ENCODE measurements at places on chromosomes 2 and 18.

DNA sequence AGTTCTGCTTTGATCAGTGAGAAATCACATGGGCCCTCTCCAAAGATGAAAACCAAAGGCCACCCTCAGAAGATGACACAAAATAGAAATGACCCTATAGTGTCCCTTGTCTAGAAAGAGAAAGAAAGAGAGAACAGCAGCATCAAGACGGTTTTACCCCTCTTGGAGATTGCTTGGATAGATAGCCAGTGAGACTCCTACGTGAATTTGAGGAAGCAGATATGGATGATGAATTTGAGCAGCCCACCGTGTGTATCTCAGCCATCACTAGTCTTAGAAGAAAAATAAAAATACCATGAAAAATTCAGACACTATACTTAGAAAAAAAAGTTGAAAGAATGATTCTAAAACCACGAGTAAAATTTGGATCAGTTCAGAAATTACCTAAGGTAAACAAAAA, 329.1 kb upstream of the CNTNAP5 start:
- no peak for DNase-seq

DNA sequence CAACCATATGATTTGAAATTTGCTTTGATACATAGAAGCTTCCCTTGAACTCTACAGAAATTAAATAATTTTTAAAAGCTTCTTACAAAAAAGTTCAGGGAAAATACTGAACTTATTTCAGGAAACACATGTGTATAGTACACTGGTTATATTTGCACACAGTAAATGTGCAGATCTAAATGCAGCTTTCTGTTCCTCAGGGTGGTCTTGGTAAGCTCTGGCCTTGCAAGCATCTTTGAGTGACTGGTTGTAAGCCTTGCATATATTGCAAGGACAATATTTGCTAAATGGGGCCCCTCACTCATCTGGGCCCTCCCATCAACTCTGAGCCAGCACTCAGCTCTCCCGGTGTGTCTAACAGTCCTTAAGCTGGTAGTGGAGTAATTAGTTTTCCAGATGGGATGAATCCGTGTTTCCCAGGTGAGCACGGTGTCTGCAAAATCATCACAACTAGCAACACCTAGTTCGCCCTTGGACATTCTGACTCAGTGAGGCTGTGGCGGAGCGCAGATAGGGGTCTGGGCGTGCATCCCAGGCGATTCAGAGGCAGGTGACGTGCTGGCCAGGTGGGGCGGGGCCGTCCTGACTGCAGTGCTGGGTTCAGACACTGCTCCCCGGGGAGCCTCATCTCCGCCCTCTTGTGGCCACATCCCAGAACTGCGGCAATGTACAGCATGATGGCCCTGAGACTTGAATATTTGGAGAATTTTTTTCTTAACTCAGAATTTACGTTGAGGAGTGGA, 149.6 kb downstream of the MBP start:
- DNase-seq: peak; percentile 100

GRCh38 chr2:214079032-214079431, 331.8 kb upstream of the VWC2L start:
- no peak for DNase-seq

- DNase-seq: no peak
Observed at GRCh38 chr18:68925268-68925667, 127.4 kb downstream of the CCDC102B start.

DNA sequence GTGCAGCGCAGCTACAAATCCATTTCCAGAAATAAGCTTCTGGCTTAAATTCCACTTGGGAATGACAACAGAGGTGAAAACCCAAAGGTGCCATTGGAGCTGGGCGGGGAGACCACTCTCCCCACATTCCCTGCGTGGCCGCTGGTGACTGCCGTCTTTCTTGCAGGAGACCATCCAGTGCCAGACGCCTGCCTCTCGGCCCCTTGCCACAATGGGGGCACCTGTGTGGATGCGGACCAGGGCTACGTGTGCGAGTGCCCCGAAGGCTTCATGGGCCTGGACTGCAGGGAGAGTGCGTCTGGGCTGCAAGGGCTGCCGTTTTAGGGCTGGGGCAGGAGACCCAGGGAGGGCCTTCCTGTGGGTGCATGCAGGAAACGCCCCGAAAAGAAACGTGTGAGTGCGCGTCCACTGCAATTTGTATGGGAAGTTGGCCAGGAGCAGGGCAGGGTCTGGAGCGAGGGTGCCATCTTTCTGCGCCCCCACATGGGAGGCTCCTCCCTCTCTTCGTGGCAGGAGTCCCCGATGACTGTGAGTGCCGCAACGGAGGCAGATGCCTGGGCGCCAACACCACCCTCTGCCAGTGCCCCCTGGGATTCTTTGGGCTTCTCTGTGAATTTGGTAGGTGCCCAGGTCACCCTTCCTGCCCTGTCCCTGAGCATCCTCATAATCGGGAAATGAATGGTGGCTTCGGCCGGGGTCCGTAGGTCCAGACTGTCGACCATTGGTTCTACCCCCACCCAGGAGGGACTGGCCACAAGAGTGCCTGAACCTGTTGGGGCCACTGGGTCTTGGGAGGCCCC, 49.9 kb downstream of the SNED1 start:
- DNase-seq: no peak

GRCh38 chr2:70954886-70955285, 19.2 kb downstream of the ATP6V1B1 start:
- no peak for DNase-seq

DNA sequence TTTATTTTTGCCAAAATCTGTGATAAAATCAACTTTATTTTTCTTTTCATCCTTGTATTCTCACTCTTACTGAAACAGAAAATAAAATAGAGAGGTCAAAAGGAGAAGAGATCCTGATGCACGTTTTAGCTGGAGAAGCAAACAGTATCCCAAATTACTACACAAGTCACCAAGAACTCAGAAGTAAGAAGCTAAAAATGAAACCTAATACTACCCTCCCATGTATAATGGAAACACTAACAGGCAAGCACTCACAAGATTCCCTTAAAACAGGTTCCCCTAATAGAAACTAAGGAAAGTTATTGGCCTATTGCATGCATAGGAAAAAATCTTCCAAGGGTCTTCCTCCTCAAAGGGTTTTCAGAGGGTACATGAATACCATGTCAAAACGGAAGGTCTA, 927.0 kb downstream of the ERBB4 start:
- no peak for DNase-seq

DNA sequence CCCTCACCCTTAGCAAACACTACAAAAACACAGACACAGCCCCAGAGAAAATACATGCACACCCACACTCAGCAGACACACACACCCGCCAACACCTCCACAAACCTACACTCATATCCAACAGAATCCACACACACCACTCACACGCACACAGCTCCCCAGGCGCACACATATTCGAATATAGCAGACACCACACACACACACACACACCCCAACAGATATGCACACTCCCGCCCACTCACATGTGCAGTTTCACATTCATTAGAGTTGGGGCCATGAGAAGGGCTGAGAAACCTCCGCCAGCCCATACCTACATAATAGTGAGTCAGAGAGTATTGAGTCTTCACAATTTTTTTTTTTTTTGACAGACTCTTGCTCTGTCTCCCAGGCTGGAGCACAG, 29.4 kb upstream of the NOTO start:
- DNase-seq: no peak

DNA sequence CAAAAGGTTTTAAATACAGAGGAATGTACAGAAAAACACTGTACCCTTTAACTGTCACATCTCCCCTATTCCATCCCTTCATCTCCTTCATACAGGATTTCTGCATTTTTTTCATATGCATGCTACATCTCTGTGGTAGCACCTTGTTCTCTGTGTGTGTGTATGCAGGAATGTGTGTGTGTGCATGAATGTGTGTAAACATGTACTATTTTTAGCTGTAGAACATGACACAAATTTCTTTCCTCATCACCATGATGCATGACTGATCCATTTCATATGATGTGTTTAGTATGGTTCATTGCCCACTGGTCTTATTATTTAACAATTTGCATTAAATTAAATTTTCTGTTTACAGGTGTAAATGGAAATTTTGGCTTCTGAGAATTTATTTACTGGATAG, 21.5 kb upstream of the ZEB2 start:
- DNase-seq: no peak

DNA sequence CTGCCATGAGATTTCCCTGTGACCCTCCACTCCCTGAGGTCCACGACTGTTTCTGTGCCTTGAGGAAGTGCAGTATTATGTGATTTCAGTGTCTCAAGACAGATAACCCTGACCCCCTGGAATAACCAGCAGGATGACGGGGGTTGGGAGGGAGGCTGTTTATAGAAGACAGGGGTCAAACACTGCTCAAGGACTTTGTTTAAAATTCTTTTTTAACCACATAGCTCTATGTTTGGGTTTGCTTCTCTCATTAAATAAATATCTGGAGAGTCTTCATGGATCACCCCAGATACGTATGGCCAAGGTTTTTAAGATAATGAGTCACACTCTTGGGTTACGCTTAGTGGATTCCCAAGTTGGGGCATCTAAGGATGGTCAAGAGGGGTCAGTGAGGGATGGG, 523.8 kb upstream of the TNP1 start:
- DNase-seq: no peak

GRCh38 chr2:239600650-239601049, 199.8 kb upstream of the HDAC4 start:
- no peak for DNase-seq

GRCh38 chr2:101533561-101534148, 58.7 kb upstream of the RFX8 start:
- no peak for DNase-seq

DNA sequence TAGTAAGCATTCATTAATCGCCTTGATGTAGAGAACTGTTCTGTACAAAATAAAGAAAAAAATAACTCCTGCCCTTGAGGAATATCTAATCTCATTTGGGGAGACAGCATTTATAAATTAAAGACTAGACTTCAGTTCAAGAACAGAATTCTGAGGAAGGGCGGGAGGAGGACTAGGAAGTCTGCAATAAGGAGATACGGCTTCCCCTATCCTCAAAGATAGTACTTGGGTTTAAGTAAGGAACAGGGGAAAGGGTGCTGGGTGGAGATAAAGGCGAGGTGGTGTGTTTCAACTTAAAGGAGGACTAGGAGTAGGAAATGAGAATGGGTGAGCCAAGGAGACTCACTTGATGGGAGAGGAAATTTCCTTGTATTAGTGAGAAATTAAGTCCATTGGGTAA, 121.9 kb upstream of the MSTN start:
- no peak for DNase-seq

DNA sequence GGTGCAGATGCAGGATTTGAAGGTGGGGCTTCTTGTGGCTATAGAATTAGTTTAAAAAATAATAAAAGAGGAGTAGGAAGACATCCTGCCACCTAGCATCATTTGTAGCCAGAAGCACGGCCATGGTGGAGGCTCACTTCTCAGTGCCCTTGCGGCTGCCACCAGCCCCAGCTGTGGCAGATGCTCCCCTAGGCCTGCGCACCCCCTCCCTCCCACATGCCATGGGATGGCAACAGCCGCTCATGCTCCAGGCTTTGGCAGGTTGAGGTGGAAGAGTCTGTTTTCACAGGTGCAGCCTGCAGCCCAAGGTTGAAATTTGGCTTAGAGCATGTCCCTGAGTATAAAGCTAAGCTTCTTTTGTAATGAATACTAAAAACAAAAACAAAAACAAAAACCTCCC, 96.4 kb downstream of the GATA6 start:
- DNase-seq: no peak

DNA sequence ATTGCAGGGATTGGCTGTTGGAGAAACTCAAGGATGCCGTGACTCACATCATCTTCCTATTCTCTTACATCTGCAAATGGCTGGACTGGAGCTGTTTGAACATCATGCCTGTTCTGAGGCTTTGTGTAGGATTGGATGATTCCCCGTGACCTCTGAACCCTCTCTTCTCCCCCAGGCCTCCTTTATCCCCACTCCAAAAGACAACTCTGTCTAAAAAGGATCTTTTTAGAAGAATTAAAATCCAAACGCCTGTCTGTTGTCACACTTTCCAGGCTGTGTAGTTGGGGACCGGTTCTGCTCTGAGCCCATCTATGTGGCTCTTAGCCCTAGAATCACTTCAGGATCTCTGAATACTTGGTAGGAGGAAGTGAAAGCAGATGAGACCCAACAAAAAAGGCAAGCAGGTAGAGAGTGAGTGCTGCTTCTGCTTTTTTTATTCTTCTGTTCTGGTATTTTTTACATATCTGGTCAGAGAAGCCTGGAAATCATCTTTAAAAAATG, 565 bp downstream of the SP140 start:
- DNase-seq: no peak

DNA sequence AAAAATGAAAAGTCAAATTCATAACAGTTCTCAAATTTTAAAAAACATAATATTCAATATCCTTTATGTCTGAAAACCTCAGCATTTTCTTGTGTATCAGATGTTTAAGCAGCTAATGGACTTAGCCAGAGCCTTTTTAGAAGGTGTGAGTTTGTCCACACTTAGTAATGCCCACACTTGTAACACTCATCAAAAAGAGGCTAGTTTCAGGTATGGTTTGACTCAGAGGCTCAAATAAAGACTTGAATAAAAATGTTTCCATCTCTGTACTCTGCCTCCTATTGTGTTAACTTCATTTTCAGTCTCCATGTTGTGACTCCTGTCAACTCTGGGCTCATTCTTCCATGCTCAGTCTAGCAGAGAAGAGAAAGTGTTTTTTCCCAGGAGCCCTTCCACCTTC, 311.6 kb downstream of the IRS1 start:
- no peak for DNase-seq

- no peak for DNase-seq
Observed at GRCh38 chr2:7011356-7012083, 94.3 kb downstream of the RNF144A start.

DNA sequence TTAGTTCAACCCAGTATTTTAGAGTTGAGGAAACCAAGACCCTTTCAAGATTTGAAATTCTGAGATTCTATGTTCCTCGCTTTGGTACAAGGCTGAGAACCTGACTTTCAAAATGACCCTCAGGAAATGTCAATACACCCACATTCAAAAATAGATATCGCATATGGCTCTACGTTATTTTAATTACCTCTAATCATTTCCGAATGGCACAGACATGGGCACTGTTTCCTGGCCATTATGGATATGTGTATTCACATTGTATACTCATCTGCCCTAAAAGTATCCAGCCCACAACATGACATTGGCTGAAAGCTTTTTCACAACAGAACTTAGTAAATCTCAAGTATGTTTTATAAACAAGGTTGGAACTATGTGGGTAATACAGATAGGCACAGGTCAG, 6.7 kb downstream of the KLF7 start:
- DNase-seq: no peak

- no peak for DNase-seq
Observed at GRCh38 chr18:75170022-75170789, 38.7 kb downstream of the PTGR3 start.

DNA sequence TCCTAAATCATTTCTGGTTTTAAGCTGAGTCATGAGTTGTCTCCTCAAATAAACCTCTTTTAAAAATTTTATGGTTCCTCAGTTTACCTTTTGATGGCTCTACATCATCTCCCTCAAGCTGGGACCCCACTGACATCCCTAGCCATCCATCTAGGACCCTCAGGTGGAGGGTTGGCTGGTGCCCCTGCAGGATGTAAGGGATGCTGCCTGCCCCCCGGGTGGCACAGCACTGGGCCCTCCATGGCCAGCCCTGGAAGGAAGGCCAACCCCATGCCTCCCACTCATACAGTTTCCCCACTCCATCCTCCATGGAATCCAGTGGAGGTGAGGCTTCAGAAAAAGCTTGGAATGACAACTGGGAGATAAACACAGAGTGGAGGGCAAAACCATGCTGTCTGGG, 17.2 kb upstream of the GPC1 start:
- no peak for DNase-seq
